Stimulated activated CD8-positive, alpha-beta memory T cell treated with anti-CD3 and anti-CD28 coated beads, Interleukin-2, amount 100 ng/mL, for 1 hour (primary cell): ENCODE measurements at places on chromosomes 2 and 18.

DNA sequence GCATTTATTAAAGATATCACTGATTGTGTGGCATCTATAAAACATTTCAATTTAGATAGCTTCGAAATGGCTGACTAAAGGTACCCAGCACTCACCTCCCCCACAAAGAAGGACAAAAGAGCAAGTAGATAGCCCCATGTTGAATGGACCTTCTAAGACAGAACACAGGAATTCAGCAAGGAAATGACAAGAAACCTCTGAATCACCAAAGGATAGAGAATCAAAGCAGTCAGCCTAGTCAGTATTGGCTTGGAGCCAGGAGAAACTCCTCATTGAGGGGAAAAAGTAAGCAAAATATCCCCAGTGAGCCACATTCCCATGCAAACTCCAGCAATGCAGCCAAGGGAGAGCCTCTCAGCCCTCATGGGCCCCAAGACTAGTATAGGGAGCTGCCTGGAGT lies 113.7 kb downstream of the BARD1 start:
- DNase-seq, result no peak

DNA sequence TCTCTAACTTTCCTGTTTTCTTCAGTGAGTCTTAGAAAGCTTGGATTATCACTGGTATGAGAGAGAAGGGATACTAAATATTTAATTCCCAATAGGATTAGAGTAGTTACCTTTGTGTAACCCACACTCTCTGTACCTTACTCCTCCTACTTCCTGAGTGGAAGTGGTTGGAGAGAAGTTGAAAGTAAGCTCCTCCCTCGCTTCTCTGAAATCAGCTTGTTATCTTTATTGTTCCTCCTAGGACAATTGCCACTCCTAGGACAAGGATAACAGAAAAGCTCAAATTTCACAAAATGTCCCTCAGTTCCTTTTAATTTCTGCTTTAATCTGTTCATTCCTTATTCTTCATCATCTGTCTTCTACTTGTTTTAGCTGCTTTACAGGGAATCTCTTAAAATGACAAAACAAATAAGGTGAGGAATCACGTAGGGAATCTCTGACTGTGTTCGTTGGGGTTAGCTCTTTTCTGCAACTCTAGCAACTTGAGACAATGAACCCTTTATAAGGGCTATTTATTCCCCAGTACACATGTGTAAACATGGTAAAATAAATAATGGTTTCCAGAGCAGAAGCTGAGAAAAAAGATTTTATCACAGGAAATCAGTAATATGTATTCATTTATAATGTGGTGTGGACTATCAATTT lies 8.6 kb downstream of the ITPRID2 start:
- DNase-seq, result no peak

- no peak for DNase-seq
These were observed 67.6 kb downstream of the CRIM1 start for GRCh38 chr2:36423172-36423571.

DNA sequence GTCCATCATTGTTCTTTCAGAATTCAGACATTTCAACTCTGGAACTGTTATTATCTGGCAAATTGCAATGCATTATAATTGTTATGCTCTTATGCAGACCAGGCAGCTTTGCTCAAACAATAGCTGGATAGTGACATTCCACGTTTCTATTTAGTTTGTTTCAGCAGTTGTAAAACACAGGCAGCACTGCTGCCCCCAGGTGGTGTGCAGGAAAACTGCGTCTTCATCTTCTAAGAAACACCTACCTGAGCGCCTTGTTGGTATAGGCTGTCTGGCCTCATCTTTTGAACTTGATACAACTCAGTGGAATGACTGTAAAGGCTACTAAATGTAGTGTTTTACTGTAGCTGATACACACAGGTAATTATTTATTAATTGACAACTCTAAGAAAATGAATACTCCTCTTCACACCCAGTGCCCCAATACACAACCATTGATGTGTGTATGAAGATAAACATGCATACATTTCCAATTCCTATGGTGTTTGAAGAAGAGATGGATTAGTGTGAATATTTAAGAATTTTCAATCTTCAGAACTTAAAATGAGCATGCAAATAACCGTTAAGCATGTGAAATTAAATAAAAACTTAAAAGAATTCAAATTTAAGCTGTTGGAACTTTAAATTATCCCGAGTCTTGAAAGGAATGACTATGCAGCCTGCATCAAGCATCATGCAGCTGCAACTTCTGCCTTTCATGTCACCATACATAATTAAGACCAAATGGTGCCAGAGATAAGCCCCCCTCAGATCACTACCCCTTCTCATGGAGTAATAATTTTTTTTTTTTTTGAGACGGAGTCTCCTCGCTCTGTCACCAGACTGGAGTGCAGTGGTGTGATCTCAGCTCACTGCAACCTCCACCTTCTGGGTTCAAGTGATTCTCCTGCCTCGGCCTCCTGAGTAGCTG lies 85.6 kb downstream of the CD8B2 start:
- no peak for DNase-seq

DNA sequence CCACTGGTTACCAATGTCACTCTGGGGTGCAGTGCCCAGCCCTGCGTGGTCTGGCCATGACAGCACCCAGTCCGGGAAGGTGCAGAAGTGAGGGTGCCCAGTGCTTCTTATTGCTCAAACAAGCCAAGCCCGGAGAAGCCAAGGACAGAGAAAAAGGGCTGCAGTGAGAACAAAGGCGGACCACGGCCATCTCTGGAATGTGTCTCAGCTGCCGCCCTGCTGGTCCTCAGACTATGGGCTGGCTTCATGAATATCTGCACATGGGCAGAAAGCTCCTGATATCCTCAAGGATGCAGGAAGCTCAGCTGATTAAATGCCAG lies 28.7 kb downstream of the COPS9 start:
- no peak for DNase-seq

DNA sequence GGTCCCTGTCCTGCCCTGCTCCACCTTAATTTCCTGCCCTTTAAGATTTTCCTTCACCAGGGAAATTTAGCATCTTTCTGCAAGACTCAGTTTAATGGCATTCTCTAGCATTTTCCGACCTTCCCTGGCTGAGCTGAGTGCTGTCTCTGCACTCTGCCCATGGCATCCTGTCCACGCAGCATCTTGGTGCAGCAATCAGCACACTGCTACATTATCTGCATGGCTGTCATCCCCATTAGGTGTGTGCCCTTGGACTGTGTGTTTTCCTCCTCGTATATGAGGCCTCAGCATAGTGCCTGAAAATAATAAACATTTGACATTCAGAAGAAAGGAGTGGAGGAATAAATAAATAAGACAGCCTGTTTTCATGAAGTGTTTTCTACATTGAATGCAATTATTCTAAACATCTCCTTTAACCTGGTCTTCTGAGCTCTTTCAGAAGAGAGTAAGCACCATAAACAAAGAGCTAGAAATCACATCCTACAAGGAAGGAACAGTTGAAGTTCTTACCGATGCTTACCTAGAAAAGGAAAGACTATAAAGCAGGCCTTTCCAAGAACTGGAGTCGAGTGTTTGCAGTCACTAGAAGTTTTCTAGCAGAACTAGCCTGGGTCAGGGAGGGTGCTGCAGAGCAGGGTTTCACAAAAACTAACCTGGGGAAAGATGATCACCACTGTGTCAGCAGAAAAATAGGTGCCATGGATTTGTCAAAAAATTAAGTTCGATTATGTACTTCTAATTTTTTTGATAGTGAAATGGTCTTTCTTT lies 131.4 kb upstream of the ITGB6 start:
- no peak for DNase-seq

GRCh38 chr2:119260646-119261492 lies 37.2 kb downstream of the STEAP3 start:
- DNase-seq, result no peak

- no peak for DNase-seq
These were observed 166.5 kb upstream of the ALPP start for GRCh38 chr2:232211743-232212686.

- no peak for DNase-seq
These were observed 45.2 kb downstream of the NCK2 start for GRCh38 chr2:105789745-105790460.

GRCh38 chr2:85903849-85904248 lies 15.1 kb upstream of the ST3GAL5 start:
- no peak for DNase-seq

DNA sequence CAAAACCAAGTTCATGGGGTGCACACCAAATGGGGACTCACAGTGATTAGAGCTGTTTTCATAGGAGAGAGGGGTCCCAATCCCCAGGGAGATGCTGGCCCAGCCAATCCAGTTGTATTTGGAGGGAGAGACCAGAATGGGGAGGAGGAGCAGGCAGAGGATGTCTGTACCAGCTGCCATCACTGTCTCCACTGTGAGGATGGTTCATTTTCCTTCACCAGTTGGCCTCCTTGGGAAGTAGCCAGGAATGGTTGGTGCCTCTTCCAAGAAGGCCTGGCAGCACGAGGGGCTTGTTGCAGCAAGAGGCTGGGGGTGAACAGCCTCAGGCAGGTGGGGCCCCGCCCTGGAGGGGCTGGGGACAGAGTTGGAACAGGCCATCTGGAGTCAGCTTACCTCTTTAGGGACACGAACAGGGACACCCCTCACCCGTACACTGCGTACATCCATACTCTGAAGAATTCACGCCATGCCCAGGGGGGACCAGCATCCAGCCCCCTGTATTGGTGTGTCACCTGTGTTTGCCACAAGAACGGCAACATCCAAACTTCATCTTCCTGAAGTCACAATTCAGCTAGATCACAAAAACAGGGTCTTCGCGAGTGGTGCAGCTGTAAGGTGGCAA lies 161.7 kb upstream of the ZNF236 start:
- no peak for DNase-seq

DNA sequence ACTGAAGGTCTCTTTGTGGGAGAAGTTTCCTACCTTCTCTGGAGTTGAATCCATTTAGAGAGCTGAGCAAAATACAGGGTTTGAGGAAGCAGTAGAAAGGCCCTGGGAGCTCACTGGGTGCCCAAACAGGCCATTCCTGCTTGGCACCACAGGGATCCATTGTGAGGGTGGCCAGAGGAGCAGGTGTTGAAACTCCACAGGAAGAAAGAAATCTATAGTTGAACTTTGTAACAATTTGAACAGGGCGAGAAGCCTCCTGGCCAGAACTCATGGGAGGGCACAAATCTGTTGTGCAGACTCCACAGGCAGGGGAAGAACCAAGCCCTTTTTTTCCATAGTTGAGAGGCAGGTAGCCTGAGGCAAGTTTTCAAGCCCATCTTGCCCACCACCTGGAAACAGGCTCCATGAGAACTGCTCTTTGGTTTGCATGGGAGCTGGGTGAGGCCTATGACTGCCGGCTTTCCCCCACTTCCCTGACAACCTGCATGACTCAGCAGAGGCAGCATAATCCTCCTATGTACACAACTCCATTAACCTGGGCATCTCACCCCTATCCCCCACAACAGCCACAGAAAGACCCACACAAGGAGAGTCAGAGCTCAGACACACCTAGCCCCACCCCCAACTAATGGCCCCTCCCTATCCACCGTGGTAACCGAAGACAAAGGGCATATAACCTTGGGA lies 1053.0 kb downstream of the TSN start:
- no peak for DNase-seq

DNA sequence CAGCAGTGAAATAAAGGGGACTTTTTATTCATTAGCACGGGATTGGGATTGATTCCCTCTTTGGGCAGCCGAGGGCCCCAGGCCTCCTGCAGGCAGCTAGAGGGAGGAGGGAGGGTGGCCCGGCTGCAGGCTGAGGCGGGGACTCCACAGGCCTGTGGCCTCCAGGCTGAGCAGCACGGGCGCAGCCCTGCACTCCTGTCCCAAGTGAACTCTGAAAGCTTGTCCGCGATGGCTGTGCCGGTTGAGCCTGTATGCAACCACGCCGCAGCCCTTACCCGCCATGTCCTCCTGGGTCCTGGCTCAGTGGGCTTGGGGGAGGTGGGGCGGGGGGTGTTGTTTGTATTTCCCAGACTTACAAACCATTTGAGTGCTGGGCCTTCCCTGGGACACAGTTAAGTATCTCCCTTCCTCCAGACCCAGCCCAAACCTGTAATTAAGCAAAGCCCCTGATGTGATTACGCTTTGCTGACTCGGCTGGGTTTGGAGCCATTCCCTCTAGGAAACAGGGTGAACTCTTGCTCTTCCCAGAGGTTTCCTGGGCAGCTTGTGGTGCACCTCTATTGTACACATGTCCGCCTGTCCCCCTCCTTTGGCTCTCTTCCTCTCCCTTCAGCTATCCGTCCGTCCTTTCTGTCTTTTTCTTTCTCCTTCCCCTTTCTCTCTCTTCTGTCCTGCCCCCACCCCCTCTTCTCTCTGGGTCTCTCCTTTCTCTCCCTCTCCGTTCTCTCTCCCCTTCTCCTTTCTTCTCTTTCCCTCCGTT lies 5.3 kb downstream of the GLI2 start:
- no peak for DNase-seq

DNA sequence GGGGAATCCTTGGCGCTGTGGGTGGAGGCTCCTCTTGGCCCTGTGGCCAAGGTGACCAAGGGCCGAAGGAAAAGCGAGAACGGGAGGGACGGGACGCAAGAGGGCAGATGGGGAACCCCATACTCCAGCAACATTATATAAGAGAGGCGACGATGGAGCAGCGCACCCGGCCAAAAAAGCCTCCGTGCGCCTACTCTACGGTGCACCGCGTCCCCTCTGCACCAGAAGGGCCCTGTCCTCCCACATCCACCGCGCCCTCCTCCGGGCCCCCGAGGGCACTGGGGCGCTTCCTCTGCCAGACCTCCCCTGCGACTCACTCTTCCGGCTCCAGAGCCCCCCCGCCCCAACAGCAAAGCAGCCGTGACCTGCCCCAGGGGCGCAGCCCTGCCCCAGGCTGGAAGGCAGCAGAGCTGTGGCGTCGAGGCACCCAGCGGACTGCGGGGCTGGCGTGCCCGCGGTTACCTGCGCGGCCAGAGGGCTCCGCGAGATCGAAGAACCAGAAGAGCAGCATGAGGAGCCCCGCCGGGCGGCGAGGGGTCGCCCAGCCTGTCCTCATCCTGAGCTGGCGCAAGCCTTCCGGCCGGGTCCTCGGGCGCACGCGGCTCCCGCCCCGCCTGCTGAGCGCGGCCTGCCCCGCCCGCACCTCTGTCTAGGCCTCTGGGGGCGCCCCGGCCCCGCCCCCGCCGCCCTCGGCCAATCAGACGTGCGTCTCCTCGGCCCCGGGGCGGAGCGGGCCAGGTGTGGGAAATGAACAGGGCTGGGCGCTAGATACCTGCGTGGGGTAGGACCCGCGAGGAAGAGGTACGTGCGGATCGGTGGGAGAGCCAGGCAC lies 106.3 kb upstream of the CD302 start:
- peak; percentile 67 for DNase-seq

DNA sequence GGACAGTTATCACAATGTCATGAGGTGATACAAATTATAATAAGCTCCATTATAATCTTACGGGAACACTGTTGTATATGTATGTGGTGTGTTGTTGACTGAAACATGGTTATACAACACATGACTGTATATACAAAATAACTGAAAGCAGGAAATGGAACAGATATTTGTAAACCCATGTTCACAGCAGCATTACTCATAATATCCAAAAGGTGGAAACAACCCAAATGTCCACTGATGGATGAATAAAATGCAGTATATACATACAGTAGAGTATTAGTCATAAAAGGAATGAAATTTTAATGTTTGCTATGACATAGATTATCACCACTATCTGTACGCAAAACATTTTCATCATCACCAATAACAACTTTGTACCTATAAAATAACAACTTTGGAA lies 107.3 kb downstream of the USP34 start:
- DNase-seq, result no peak

DNA sequence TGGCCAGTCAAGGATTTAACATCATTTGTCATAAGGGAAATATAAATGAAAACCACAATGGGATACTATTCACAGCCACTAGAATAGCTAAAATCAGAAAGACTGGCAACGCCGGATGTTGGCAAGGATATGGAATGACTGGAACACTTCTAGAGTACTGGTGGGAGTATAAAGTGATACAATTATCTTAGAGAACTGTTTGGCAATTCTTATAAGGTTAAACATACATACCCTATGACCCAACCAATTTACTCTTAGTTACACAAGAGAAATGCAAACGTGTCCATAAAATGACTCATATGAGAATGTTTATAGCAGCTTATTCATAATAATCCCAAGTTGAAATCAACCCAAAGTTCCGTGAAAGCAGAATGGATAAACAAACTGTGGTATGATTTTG lies 35.1 kb downstream of the MAPK4 start:
- DNase-seq, result no peak
